Stimulated activated CD8-positive, alpha-beta memory T cell treated with anti-CD3 and anti-CD28 coated beads, Interleukin-4, amount 100 ng/mL, for 4 hours (primary cell): ENCODE measurements at places on chromosomes 1 and 21.

DNA sequence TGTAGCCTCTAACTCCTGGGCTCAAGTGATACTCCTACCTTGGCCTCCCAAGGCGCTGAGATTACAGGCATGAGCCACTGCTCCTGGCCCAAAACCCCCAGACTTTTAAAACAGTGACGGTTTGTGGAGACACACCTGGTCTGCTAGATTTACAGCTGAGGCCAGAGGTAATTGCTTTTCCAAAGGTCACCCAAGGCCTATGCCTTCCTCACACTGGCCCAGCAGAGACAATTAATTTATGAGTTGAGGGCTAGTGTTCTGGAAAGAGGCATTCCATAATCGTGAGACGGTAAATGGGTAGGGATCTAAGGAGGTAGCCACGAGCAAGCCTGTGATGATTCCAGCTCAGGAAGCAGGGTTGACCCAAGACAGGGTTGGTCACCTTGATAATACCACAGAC, 12.4 kb upstream of the PARP1 start:
- no peak for DNase-seq

- DNase-seq = no peak
Measured at GRCh38 chr21:34734696-34735095, 65.9 kb downstream of the CLIC6 start.

DNA sequence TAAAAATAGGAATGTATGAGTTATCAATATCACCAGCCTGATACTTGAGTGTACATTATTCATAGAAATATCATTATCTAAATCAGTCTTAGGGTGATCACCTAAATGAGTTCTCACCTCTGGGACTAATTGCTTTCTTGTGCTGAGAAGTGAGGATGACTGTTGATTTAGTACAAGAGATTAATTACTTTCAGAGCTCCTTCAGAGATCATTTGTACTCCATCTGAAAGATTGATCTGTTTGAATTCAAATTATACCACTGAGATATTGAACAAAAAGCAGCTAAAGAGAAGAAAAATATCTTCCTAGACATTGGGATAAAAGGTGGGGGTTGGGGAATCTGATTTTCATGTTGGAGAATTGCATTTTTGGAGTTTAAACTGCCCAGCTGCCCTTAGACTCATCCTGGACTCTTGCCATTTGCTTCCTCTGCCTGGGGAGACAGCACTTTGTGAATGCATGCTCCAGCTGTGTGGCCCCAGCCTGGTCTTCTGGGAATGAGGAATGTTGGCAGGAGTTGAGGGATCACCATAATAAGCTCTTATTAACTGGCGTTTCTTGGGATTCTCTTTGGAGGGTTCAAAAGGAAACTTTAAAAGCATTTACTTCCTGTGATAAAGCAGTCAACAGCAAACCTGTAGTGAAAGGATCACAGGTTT, 19.7 kb upstream of the PGBD2 start:
- no peak for DNase-seq

GRCh38 chr1:52294580-52294979, 71.4 kb downstream of the CC2D1B start:
- DNase-seq = no peak

DNA sequence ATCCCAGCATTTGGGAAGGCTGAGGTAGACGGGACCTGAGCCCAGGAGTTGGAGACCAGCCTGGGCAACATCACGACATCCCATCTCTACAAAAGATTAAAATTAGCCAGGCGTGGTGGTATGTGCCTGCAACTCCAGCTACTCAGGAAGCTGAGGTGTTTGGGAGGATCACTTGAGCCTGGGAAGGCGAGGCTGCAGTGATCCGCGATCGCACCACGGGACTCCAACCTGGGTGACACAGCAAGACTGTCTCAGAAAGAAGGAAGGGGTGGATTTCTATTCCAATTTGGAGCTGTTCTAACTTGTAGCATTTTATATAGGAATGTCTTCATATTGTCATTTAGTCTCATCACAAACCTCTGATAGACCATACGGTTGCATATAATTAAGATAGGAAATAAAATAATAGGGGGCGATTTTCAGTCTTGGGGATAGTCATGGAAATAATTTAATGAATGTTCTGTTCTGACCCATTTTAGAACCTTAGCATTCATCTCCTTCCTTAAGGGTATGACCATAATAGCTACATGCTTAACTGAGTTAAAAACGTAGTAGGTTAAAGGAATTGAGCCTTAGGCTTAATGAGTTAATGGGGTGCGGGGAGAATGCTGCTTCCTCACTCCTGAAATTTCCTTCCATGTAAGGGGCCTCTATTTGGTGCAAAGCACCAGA, 93.1 kb downstream of the ADCY10 start:
- no peak for DNase-seq

GRCh38 chr1:101235696-101236515, 913 bp upstream of the S1PR1 start:
- no peak for DNase-seq

- no peak for DNase-seq
Measured at GRCh38 chr1:178819123-178819522, 51.8 kb downstream of the ANGPTL1 start.

GRCh38 chr1:91578320-91579109, 77.9 kb downstream of the CDC7 start:
- no peak for DNase-seq

- DNase-seq = no peak
Measured at GRCh38 chr1:82604524-82604923, 803.8 kb downstream of the ADGRL2 start.

DNA sequence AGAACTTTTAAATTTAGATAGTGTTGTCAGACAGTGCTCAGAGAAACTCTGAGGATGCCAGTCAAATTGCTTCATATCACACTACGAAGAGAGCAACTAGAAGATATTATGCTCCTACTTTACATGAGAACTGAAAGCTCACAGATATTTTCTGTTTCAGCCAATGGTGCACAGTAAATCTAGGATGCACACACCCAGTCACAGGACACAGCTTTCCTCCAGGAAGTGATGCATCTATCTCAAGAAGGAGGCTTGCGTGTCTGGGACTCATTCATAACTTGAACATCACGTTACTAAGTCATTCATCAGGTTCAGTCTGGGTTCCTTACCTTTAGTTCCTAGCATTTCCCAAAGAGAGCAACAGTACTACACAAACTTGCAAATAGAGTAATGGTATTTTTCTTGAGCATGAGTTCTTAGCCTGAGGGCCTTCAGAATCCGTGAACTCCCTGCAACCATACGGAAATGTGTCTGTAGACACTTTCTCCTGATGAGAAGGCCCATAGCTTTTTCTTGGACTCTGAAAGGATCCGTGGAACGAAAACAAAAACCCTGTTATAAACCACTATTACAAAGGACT, 12.2 kb downstream of the ZNF697 start:
- no peak for DNase-seq

- no peak for DNase-seq
Measured at GRCh38 chr1:204294357-204294756, 65.4 kb downstream of the PLEKHA6 start.

- no peak for DNase-seq
Measured at GRCh38 chr1:93842750-93843500, 36.1 kb downstream of the DNTTIP2 start.

GRCh38 chr1:244347942-244348341, 103.8 kb downstream of the ADSS2 start:
- DNase-seq = no peak

- no peak for DNase-seq
Measured at GRCh38 chr1:205938682-205939081, 4.6 kb downstream of the SLC26A9 start.

DNA sequence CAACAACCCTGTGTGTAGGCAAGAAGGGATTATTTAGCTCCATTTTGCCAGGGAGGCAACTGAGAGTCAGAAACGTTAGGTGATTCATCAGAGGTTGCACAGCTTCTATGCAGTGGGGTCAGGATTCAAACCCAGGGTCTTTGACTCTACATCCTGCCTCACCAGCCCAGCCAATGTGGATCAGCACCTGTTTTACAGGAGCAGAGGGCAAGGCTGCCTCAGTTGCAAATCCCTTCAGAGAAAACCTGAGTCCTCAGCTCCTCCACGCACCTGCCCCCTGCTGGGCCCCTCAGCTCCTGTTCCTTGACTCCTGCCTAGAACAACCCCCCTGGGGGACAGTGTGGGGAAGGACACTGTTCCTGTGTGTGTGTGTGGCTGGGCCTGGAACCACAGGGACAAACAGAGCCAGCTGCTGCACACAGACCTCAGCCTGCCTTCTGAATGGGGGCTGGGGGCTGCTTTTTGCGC, 61.6 kb downstream of the LRRN2 start:
- no peak for DNase-seq

DNA sequence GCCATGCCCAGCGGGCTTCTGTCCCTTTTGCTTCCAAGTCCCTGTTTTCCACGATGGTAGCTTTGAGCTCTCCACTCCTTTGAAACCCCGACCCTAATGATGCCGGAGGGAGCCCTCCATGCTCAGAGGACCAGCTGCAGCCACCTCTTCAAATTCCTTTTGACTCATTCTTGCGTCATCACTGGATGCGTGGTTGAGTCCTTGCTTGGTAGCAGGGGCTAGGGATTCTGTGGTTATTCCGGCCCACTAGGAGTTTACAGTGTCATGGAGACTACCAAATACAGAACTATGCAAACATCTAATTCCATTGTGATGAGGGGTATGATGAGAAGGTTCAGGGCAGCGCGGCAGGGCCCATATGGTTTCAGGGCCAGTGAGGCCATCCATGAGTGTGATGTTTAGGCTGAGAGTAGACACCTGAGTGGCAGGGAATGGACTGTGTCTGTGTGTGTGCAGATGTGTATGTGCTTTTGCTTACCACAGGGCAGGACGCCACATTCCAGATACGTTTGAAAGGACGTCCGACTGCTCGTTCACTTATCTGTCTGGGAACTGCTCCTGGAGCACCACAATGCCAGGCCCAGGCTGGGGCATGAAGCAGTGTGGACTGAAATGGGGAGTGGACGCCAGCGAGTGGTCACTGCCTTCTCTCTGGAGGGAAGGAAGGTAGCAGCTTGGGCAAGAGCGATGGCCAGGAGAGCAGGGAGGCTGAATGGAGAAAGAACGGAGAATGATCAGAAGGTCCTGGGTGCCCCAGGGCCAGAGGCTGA, 30.4 kb upstream of the ZBTB21 start:
- DNase-seq = no peak

DNA sequence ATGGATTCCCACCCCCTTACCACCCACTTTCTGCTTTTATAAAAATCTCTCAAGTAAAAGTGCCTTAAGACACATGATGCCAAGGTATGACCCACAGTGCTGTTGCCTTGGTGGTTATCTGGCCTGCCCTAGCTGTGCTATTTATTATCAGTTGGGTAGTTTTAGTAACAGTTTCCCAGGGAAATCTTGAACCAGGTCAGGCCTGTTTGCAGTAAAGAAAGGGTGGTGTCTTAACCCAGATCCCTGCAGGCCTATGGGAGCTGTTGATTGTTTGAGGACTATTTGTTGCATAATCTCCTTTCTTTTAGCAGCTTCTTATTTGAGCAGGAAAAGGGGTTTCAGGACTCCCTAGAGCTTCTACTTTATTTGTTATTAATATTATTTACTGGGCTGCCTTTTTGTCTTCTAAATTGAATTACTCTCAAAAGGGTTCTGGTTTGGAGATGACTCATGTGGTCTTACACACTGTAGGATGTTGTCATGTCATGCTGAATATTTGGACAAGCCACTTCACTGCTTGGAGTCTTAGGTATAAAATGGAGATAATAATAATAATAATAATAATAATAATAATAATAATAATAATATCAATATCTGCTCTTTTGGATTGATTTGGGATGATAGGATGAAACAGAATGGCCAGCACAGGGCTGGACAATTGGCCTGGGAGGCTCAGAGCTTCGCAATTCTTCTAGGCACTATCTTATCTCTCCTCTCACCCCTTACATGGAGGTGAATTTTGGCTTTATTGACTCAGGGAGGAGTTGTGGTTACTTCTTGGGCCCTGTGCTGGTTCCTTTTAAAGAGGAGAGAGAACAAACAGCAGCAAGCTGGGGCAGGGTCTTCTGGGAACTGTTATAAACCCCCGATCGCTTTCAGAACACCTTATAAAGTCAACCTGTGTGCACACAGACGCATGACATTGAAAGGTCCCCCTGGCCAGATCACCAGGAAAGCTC, 252.1 kb downstream of the PRDM2 start:
- no peak for DNase-seq

- no peak for DNase-seq
Measured at GRCh38 chr21:42617486-42617885, 35.9 kb upstream of the PDE9A start.

DNA sequence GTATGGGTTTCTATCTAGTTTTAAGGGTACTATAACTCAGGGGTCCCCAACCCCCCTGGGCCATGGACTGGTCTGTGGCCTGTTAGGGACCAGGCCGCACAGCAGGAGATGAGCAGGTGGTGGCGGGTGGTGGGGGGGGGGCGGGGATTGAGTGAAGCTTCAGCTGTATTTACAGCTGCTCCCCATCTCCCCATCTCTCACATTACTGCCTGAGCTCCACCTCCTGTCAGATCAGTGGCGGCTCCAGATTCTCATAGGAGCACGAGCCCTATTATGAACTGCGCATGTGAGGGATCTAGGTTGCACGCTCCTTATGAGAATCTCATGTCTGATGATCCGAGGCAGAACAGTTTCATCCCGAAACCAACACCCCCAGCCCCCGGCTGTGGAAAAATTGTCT, 95.1 kb upstream of the SLC45A1 start:
- no peak for DNase-seq

- DNase-seq = no peak
Measured at GRCh38 chr1:205241366-205242030, 13.8 kb downstream of the TMCC2 start.

- no peak for DNase-seq
Measured at GRCh38 chr1:22313321-22313720, 138.3 kb upstream of the ZBTB40 start.

GRCh38 chr1:55468142-55468795, 253.1 kb upstream of the USP24 start:
- no peak for DNase-seq

DNA sequence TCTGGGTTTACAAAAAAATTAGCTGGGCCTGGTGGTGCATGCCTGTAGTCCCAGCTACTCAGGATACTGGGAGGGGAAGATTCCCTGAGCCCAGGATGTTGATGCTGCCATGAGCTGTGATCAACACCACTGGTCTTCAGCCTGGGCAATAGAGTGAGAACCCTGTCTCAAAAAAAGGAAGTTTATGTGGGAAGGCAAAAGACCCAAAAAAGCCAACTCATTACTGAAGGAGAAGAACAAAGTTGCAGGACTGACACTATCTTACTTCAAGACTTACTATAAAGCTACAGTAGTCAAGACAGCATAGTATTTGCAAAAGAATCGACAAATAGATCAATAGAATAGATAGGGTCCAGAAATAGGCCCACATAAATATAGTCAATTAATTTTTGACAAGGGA, 9.2 kb upstream of the PTGS2 start:
- no peak for DNase-seq
